ENCODE measurements at places on chromosomes 6 and 20.

GRCh38 chr20:50636601-50637540 is 54.5 kb downstream of the RIPOR3 start:
- no peak for DNase-seq

DNA sequence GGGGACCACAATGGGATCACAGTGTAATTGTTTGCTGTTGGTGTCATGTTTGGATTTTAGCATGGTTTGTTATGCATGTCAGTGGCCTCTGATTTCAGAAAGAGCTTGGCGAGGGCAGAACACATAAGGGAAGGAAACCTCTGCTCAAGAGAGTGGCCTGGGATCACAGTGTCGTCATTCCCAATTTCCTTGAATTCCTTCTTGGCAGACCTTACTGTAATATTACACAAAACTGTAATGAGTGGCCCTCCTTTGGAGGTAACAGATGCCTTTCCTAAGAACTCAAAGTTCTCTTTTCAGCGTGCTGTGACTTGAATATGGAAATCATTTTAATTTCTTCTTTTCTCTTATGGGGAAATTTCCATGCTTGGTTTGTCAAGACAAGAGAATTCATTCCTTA is 46.9 kb downstream of the JAG1 start:
- DNase-seq, result peak; percentile 64

DNA sequence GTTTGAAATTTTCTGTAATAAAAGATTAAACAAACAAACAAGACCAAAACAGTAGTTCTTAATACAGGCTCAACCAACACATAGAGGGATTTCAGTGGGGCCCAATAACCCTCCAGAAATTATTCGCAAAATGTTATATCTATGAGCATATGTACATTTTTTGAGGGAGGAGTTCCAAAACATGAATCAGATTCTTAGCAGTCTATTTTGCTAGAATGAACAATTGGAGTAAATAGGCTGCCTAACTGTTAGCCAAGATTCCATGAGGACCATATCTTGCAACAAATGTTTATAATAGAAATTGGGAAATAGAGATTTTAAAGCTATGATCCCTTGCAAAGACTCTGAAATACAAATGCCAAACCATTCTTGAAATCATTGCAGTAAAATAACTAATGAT is 186.3 kb downstream of the AKAP7 start:
- DNase-seq, result peak; percentile 32

DNA sequence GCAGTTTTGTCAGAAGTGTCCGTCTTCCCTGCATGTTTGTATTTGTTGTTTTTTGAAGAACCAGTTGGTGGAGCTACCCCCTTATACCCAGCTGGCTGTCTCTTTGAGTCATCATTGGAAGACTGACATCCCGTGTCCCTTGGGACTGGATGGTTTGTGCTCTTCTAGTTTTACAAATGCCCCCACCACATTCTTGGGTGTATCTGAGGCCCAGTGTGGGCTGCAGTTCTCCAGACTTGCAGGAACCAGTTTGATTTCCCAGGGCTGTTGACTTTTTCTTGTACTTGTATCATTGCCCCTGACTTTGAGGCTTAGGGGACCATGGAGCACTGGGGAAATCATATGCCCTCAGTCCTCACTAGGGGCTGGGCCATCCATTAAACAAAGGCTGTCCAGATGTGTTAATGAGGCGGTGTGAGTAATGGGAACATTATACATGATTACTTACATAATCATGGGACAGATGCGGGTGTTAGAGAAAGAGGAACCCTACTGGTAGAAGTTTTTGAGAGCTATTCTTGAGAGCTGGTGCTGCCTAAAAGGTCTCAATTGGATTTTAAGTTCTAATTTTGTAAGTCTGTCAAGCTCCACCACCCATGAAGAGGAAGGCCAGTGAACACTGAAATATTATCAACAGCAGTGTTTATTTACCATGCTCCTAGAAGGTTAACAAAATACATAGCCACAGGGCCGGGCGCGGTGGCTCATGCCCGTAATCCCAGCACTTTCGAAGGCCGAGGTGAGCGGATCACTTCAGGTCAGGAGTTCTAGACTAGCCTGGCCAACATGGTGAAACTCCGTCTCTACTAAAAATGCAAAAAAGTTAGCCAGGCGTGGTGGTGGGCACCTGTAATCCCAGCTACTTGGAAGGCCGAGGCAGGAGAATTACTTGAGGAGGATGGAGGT is 8.5 kb downstream of the JARID2 start:
- DNase-seq, result no peak

DNA sequence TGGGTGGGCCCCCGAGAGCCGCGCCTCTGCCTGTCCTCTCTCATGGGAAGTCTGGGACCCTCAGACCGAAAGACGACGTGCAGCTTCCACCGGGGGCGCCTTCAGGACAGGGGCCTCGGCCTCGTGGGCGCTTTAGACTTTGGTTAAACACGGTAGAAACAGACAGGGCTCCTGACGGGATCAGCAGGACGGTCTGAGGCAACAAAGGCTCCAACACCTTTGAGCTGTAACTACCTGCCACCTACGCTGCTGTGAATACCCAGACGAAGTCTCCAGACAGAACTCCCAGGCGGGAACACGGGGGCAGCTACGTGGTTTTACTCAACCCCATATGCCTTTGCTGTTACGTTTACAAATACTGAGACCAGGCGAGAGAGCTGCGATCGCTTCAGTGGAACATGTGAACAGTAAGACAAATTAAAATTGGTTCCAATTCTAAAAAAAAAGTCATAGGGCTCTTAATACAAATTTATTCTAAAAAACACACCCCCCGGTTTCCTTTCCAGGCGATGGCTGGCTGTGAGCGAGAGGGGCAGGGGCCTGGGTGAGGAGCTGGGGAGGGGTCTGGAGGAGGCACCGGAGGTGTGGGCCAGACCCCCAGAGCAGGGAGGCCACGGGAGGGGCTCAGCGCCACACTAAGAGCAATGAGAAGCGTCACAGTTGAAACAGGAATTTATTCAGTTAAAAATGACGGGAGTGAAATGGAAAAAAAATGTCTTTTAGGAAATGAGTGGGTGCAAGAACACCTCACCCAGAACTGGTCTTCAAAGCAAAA is 453.2 kb downstream of the QKI start:
- DNase-seq, result no peak

GRCh38 chr6:89084954-89085353 is 4.4 kb downstream of the PNRC1 start:
- peak; percentile 53 for DNase-seq

GRCh38 chr20:39676241-39676640 is 714.1 kb downstream of the DHX35 start:
- DNase-seq, result no peak

DNA sequence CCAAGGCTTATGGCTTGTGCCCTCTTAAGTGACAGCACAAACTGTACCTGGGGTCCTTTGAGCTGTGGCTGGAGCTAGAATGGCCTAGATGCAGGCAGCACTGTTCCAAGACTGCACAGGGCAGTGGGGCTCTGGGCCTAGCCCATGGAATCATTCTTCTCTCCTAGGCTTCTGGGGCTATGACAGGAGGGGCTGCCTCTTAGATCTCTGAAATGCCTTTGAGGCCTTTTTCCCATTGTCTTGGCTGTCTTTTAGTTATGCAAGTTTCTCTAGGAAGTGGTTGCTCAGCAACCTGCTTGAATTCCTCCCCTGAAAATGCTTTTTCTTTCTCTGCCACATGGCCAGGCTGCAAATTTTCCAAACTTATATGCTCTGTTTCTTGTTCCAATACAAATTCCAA is 183.4 kb downstream of the WDR27 start:
- no peak for DNase-seq

DNA sequence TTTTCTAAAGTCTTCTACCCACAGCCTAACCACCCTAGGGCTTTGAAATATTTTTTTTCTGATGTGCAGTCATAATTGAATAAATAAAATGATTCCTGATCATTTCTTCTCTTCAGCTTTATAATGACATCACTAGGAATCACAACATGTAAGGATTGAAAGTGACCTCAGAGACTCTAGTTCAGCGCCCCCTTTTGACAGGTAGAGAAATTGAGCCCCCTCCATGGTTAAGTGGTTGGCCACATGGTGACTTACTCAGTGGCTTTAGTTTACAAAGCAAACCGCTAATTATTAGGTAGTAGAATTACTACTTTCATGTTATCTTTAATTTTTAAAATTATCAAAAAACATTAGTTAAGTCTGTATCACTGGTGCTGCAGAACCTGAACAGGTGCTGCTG is 13.3 kb upstream of the SLC2A12 start:
- DNase-seq, result no peak

DNA sequence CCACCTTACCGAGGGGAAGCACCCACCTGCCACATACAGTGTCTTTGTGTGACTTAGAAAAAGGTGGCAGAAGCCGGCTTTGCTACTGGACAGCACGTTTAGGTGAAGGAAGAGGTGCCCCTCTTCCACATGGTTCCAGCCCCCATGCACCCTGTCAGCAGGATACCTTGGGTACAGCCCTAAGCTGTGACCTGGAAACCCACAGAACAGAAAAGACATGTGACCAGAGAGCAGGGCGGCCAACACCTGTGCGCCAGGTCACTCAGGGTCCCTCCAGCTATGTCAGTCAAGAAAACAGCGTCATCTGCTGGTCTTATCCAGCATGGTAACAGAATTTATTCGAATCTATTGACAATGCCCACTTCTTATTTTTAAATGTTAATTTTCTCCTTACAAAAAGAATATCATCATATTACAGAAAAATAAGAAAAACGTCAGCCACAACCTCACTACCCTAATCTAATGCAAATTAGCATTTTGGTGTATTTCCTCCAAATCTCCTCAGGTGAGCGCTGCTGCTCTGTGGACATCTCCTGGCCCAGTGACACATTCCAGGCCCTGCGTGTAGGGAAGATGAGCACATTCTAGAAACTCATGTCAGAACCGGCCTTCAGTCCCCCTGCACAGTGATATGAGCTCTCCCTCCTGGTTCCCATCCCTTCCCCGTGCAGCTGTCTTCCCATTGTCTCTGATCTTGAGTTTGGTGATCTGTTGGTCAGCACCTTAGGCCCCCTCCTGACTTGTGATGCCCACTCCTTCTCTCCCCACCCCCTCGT is 37.2 kb downstream of the GTF2H5 start:
- DNase-seq, result no peak

- no peak for DNase-seq
Measured at GRCh38 chr6:115120391-115120790, 777.6 kb upstream of the HS3ST5 start.

DNA sequence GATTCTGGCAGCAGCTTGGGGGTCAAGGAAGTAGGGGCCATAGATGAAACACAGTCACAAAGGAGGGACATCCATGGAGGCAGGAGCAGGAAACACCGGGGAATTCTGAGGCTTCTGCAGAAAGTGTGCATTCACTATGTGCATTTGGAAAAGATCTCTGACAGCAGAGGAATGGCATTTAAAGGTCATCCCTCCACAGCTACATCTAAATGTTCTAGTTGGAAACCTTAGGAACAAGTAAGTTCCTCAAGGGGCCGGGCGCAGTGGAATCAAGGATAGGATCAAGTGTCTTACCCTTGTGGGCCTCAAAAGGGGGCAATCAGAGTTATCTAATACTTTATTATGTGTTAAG is 8.8 kb downstream of the C6orf136 start:
- DNase-seq, result no peak

GRCh38 chr6:5175635-5176034 is 85.1 kb downstream of the LYRM4 start:
- DNase-seq, result no peak

DNA sequence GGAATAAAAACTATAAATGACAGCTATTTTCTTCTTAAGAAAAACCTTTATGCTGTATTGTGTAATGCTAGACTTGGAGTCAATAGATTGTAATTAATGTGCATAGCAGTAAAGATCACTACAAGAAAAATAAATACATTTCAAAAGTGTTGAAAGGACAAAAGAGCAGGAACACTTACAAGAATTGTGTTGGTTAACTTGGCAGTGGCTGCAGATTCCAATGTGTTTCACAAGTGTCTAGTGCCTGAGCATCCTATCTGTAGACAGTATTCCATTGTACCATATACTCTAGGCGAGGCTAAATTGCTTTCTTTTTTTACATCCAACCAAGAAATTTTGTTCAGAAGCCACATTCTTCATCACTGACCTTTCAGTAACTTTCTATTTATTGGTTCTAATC is 924.1 kb downstream of the EPHA7 start:
- no peak for DNase-seq

- no peak for DNase-seq
Measured at GRCh38 chr20:42986143-42986773, 203.4 kb downstream of the PTPRT start.

GRCh38 chr6:160766989-160767646 is 65.1 kb downstream of the PLG start:
- DNase-seq, result peak; percentile 4

GRCh38 chr6:815348-815738 is 122.4 kb upstream of the EXOC2 start:
- no peak for DNase-seq

DNA sequence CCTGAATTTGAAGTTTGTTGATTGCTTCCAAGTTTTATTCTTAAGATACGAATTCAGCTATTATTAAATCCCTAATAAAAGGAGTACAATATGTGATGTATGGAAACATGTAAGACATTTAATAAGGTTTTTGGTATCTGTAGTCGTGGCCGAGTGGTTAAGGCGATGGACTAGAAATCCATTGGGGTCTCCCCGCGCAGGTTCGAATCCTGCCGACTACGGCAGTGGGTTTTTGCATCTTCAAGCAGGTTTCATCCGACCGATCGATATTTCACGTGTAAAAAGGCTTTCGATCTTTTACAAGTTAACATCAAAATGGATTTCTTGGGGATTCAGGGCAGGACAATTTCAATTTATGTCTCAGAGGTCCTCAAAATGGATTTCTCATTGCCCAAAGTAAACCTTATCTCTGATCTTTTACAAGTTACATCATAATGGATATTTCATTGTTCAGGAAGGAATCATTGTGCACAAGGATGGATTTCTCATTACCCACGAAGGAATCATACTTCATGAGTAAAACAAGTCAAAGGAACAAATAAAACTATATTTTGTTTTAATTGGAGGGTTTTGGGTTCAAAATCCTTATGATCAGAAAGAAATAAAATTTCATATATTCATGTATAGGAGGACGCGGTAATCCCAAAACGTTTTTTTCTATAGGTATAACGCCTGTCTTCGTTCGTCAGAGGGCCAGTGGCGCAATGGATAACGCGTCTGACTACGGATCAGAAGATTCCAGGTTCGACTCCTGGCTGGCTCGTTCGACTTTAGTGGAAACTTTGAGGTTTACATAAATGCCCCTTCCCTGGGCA is 37.3 kb upstream of the BTN3A2 start:
- DNase-seq, result peak; percentile 85

- peak; percentile 31 for DNase-seq
Measured at GRCh38 chr20:9032758-9033157, 36.1 kb upstream of the PLCB4 start.

GRCh38 chr6:44942201-44942600 is 385.9 kb upstream of the RUNX2 start:
- DNase-seq, result no peak

DNA sequence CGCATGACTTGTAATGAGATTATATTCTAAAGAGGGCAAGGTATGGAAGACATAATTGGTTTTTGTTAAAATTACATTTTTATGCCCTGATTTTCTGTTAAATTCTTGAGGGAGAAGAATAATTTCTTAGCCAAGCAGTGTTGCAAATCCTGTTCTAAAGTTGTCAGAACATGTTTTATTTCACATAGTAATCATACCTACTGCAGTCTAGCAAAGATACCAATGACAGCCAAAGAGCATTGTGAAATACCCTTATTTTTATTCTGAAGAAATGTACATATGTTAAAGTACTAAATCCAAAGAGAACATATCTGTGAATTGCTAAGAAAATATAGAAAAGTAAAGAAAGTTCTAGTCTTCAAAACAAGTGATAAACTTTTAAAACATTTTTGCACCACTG is 39.6 kb upstream of the SMIM8 start:
- DNase-seq, result peak; percentile 30

All from fibroblast of the aortic adventitia (primary cell).